ENCODE measurements at places on chromosomes 2 and 18.

DNA sequence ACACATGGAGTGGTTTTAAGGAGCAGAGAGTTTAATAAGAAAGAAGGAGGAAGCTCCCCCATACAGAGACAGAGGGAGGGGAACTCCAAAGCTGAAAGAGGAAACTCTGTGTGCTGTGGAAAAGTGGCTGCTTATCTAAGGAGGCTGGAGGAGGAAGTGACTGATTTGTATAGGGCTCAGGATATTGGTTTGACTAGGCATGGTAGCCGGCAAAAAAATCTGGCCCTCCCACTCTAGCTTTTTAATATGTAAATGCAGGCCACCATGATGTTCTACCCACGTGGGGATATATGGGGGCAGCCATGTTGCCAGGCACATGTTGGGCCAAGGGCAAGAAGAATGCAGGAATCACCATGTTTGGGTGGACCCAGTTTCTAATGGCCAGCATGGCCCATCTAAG, 64.3 kb downstream of the HNMT start:
- no peak for DNase-seq

DNA sequence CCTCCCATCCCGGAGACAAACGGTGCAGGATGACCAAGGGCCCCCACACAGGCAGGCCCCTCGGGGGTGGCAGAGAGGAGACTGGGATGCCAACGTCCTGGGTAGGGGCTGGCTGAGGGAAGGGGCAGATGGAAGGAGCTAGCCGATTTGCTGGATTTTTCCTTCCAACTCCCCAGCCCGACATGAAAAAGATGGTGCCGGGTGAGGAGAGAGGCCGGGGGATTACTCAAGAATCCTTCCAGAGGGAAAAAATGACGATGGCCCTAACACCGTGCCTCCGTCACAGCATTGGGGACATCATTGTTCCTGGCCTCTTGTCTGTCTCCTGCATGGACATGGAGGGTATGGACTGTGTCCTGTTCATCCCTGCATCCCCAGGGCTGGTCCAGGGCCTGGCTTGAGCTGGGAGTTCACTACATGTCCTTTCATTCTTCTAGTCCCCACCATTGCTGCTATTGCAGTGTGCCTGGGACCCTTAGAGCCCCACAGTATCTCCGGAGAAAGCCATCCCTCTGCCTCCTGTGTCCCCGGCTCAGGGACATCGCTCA, 217.7 kb downstream of the TNS1 start:
- no peak for DNase-seq

- DNase-seq = no peak
Measured at GRCh38 chr2:69956475-69956979, 4.9 kb downstream of the ASPRV1 start.

DNA sequence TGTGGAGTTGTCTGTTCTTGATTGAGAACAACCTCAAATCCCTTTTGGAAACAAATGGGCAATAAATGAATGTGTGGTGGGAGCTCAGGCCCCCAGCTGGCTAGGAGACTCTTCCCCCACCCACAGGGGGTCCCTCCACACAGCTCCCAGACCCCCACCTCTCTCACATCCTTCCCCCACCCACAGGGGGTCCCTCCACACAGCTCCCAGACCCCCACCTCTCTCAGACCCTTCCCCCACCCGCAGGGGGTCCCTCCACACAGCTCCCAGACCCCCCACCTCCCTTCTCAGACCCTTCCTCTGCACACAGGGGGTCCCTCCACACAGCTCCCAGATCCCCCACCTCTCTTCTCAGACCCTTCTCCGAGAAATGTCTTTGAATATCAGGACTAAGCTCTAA, 79.0 kb upstream of the CTDP1 start:
- no peak for DNase-seq

DNA sequence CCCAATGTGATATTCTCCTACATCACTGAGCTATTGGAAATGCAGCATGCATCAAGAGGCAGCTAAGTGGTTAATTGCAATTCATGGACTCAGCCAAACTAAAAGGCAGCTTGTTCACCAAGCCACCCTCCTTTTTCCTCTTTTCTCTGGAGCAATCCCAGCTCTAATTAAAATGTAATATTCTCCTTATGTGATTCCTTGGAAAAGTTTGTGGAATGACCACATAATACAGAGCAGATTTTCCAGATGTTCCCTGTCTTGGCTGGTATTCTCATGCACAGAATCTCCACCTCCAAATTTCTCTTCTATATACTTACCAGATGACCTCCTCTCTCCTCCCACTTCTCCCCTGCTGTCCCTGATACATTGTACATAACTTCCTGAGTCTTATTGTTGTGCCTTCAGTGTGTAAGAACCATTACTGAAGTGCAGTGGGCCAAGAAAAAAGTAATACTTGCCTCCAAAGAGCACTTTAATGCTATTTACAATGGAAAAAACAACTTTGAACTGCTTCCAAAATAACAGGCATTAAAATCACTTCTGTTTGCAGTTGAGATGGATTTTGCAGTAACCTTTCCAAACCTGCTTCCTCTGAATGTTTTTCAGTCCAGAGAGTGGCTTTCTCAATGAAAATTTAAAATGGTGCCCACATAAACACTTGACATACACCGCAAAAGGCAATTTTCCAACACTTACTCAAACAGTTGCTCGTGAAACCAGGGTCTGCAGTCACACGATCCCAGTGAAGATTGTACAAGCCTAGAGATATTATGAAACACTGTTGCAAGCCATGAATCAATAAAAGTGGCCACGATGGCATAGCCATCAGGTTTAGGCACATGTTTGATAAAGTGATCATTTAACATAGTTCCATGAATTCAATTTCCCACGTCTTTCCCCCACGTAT, 258.0 kb downstream of the MTX2 start:
- DNase-seq = no peak

DNA sequence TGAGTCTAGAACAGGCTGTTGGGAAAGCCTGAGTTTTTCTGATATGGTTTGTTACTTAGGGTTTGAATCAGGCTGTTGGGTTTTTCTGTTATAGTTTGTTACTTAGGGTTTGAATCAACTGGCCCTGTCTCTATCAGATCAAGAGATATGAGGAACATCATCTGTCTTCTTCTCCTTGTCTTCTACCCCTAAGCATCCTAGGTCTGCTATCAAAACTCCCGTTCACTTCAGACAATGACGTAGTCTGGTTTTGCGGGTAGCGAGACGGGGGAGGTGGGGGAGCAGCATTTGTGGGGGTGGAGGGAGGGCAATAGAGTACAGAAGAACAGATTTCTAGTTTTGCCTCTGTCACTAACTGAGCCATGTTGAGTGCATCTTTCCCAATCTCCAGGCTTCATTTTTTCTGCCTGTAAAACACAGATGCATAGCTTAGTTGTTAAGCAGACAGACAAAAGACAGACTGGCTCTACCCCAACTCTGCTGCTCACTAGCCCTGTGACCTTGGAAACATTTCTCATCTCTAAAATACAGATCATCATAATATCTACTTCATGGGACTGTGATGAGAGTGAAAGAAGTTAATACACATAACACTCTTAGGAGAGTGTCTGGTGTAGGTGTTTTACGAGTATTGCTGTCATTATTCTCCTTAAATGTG, 9.1 kb downstream of the TNP1 start:
- DNase-seq = no peak

- no peak for DNase-seq
Measured at GRCh38 chr2:77768508-77768907, 246.3 kb upstream of the LRRTM4 start.

DNA sequence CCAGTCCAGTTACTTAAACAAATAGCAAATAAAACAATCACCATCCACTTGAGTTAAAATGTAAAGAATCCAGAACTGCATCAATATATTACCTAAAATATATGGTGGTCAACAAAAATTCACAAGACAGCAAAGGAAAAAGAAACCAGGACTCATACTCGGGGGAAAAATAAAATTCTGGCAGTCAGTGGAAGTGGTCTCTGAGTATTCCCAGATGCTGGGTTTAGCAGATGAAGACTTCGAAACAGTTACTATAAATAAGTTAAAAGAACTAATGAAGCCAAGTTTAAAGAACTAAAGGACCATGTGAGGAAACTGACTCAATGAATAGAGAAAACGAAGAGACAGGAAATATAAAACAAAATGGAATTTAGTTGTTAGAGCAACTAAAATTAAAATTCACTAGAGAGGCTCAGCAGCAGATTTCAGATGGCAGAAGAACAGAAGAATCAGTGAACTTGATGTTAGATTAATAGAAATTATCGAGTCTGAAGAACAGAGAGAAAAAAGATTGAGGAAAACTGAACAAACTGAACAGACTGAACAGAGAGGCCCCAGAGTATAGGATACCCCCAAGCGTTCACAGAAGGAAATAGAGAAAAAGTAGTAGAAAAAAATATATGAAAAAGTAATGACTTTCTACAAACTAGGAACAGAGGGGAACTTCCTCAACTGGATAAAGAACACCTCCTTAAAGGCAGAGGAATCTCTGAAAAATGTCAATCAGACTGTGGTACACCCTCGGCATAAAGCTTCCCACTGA, 27.9 kb downstream of the MGAT4A start:
- no peak for DNase-seq

- no peak for DNase-seq
Measured at GRCh38 chr18:55489034-55489986, 98.7 kb downstream of the TCF4 start.

DNA sequence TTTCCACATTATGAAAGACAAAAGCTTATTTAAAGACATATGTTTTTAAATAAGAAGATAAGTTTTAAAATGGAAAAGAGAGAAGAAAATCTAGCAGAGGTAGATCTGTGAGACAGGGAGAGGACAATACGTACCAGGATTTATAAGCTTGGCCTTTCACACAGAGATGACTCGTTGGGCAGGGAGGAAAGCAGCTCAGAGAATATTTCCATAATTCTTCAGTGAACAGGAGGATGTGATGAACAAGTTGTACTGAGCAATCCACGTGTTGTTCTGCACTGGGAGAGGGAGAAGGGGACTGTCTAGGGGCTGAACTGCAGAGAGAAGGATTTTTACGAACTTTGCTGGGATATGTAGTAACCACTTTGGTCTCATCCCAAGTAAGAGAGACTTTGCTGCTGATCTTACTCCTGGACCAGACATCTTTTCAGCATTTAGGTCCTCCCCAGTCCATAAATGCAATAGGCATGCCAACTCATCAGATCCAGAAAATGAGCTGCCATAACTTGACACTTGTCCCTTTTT, 162.5 kb upstream of the SETBP1 start:
- no peak for DNase-seq

DNA sequence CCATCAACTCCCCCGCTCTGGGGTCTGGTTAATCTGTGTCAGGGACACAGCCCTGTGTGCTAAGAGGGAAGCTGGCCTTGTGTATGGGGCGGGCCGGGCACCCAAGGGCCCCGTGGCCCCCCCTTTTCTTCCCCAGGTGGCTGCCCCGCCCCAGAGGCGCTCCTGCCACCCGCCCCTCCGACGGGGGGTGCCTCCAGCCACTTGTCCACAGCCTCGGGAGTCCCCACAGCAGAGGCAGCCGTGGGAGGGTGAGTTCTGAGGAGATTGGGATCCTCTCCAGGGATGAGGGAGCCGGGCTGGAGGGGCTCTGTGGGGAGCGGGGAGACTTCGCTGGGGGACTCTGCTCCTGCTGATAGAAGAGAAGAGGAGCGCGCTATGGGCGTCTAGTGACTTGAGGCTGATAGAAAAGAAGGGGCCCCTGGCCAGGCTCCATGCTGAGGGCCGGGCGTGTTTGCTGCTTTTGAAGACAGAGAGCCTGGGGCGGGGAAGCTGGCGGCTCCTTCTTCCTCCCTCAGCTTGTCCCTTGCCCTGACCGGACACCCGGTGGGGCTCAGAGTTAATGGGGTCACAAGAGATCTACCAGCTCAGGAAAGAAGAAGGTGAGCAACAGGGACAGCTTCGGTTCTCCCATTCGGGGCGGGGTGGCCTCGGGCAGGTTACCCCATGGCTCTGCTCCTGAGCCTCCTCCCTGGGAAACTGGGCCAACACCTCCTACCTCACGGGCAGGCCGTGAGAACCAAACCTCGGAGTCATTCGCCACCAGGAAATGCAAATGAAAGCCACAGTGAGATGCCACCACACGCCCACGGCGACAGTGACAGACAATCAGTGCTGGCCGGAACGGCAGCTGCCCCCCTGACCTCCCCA, 89.4 kb upstream of the TAF1B start:
- DNase-seq = no peak

GRCh38 chr2:10266133-10266620, 36.5 kb upstream of the HPCAL1 start:
- no peak for DNase-seq

GRCh38 chr18:54119524-54120019, 104.9 kb downstream of the MBD2 start:
- DNase-seq = no peak

DNA sequence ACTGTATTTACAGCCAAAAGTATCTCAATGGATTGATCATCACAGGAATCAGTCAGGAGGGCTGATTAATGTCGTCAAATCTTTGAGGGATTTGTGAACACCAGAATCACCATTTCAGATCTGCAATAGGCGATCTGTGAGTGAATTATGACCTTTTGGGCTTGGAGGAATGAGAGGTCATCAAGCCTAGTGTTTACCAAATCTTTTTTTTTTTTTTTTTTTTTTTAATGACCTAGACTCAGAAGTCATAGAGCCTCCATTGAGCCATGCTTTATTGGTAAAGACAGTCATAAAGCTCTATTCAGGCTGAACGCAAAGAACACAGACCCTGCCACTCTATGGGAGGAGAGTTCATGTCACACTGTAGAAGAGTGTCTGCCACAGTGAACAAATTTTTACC, 97.7 kb downstream of the SOCS6 start:
- no peak for DNase-seq

DNA sequence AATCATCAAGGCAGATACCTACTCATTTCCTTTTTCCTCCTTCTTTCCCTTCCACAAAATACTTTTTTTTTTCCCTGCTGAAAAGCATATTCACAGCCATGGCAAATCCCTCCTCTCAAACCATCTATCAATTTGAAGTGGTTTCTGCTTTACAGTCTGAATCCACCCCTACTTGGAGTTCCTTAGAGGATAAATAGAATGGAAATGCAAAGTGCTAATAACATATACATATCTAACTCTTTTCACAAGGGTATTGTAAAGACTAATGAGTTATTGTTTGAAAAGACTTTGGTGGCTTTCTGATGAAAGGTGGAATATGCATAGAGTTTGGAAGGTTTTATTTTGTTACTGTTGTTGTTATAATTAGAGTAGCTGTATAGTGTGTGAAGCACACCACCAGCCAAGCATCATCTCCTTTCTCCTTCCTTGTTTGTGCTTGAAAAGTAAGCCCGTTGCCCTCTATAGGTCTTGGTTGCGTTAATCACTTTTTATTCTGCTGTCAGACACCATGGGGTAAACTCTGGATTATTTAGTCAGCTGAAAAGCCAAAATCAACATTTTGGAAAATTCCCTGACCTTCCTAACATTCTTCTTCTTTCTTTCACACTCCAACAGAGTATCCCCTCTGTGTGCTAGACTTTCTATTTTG, 2126.9 kb upstream of the CELF4 start:
- DNase-seq = no peak

DNA sequence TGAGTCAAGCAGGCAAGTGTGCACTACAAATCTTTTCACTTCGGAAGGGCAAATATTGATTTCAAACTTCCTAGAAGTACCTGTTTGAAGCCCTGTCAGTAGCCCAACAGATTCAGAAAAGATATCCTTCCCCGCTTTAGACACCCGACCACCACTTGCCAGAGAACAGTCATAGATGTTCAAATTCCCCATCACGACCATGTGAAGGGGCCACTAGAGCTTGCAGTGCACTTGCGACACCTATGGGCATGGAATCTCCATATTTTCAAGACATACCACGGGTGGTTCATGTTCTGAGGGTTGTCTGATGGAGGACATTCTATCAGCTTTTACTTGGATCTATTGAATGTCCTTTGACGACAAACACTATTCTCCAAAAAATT, 23.8 kb downstream of the GNLY start:
- DNase-seq = no peak

- no peak for DNase-seq
Measured at GRCh38 chr2:4408321-4408720, 704.9 kb downstream of the DCDC2C start.
